Epithelial cell of prostate (primary cell): ENCODE measurements at places on chromosomes 11 and 22.
A peak's percentile ranks its signal among the peaks of the same experiment; 100 is the strongest.

DNA sequence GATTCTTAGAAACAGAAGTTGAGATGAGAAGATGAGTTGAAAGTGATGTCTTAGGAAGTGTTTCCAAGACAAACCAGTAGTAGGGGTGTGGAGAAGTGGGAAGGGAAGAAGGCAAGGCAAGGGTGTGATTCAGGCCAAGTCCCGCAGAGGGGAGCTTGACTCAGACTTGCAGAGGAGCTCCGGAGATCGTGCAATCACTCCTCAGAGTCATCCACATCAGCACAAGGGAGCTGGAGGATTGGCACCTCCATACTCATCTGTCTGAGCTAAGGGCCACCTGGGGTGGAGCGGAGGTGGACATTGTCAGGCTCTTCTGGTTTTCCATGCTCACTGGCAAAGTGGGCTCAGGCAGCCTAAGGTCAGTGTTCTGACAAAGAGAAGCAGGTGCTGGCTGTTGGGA lies 44.4 kb downstream of the CHRDL2 start:
- DNase-seq = no peak

DNA sequence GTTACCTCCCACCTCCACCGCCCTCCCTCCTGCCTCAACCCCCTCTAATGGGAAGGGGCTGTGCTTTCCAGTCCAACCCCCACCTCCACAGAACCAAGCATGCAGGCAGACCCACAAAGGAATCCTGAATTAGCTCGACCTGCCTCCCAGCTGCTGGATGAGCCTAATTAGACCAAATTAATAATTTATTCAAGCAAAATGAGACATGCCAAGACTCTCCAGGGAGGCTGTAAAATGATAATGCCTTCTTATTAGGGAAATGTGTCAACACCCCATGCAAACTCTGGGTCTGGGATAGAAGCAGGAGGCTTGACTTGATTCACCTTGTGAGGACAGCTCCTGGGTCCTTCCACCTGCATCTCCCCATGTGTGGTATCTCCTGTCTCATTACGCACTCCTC lies 59.4 kb upstream of the HMGXB4 start:
- no peak for DNase-seq

DNA sequence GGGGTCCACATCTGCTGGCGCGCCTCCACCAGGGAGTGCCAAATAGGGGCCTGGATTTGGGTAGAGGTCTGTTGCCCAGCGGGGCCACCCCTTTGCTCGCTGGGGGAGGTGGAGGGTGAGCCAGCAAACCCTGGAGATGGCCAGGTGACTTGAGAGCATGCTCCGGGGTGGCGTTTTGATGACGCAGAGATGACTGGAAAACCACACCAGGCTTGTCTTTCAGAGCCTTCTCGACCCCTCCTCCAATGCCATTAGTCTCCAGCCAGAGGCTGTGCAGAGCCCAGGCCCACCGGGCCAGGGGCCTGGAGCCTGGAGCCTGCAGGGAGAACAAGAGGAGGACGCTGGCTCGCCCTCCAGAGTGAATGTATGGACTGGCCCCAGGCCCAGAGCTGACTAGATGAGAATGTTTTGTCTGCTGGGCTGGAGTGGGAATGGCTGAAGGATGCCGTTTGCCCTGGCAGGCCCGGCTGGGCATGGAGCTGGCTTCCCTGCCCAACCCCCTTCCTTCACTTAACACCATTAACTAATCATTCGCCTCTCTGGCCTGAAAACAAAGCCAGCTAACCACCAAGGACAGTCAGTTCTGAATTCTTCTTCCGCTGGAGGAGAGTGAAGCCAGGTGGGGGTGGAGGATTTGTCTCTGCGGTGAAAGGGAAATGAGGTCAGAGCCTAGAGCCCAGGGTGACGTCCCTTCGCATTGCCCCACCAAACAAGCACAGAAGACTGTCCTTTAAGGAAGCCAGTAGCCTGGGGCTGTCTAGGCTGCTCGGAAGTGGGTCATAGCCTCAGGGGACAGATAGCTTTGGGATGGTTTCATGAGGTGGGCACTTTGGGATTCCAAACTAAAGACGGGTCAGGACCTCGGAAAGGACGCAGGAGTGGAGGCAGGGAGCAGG lies 1.6 kb upstream of the MCAM start:
- DNase-seq = peak; percentile 37

- DNase-seq = no peak
These were observed 167.8 kb upstream of the GRK3 start for GRCh38 chr22:25396615-25397200.

- DNase-seq = no peak
These were observed 29.1 kb downstream of the MAP6 start for GRCh38 chr11:75639762-75640181.

- no peak for DNase-seq
These were observed 19.3 kb downstream of the POLR3H start for GRCh38 chr22:41524809-41525449.

- no peak for DNase-seq
These were observed 98.2 kb upstream of the IGLL5 start for GRCh38 chr22:22789233-22789921.

DNA sequence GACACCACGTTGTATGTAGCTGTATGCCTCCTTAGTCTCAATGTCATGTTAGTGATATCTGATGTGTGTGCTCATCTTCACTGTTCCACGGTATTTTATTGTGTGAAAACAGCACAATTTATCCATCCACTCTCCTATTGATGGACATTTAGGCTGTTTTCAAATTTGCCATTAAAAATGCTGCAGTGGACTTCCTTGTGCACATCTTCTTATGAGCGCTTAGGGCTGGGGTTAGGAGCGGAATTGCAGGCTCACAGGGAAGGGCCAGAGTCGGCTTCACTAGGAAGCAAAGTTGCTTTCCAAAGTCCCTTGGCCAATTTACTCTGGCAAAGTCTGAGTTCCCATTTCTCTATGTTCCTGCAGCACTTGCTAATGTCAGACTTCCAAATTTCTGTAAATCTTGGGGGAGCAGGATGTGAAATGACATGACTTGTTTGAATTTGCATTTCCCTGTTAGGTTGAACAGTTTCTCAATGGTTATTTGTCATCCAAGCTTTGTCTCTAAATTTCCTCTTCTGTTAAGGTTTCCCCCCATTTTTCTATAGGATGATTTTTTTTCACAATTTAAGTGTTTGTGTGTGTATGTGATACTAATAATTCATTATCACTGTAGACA lies 75.4 kb downstream of the MYEOV start:
- DNase-seq = no peak

GRCh38 chr11:1217151-1217550 lies 5.7 kb upstream of the MUC5B start:
- DNase-seq = no peak

GRCh38 chr11:57751176-57751575 lies 443 bp downstream of the BTBD18 start:
- no peak for DNase-seq
